ENCODE measurements at places on chromosomes 3 and 15.

DNA sequence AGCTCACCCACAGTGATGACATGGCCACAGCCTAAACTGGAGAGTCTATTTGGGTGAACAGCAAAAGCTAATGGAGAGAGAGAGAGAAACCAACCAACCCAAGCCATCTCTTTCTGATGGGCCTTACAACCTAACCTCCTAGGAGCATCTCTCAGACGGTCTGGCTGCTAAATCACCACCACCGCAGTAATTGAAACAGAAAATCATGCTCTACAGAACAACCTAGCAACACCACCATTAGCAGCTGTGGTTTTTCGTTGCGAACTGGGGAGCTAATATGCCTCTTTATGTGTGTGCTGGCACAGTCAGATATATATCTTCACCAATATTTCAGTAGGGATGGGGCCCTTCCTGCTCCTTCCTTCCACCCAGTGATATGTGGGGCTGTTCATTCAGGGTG lies 166.9 kb upstream of the PROK2 start:
- no peak for DNase-seq

DNA sequence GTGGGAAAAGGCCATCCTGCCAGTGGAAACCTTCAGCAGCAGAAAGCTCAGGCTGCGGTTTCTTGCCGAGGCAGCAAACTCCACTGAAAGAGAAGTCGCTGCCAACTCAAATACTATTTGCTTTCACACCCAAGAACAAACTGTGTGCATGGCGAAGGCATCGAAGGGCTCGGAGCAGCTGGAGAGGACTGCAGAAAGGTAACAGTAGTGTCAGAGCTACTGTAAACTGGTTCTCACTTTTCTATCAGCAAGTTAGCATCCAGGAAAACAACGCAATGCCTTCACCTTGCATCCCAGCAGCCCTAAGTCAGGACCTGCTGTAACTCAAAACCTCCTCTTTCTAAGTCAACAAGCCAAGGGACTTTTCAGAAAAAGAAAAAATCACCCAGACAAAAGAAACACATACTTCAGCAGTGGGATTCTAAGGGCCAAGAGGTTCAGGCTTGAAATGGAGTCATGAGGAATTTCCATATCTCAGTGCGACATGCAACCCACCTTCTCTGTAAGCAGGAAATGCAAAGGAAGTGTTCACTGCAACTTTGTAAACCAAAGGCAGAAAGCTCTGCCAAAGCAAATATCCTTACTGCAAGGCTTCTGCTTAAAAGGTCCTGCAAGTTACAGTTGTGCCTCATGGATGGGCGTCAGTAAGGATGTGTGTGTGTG lies 193.5 kb downstream of the FOXP1 start:
- DNase-seq = no peak

DNA sequence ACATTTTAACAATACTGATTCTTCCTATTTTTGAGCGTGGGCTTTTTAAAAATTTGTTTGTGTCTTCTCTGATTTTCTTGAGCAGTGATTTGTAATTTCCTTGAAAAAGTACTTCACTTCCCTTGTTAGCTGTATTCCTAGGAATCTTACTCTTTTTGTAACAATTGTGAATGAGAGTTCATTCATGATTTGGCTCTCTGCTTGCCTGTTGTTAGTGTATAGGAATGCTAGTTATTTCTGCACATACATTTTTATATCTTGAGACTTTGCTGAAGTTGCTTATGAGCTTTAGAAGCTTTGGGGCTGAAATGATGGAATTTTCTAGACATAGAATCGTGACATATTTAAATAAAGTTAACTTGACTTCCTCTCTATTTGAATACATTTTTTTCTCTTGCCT lies 582.8 kb upstream of the BCHE start:
- no peak for DNase-seq

DNA sequence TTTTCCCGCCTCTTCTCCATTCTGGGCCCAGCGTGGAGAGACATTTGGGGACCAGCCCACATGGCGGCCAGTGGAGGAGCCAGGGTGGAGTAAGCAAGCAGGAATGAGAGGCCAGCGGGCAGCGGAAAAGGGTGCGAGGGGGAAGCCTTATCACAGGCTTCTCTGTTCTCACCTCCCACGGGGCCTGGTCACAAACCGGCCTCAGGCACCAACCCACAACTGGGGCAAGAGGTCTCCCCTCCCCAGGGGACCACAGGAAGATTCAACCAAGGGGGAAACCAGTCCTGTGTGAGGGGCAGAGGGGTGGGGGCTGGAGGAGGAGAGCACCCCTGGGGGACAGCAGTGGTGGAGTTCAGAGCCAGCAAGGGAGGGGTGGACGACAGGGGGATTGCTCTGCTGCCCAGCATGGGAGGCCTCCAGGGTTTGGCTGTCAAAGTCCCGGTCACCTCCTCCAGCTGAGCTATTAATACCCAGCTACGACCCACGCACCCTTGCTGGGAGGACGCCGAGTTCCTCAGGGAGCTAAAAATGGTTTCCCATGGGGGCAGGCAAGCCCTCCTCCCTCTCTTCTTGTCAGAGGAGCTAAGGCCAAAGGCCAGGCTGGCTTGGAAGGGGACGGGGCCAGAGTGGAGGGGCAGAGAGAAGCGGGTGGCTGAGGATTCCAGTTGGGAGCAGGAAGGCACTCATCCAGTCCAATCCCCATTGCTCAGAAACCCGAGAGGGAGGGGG lies 23.8 kb upstream of the RPL29 start:
- no peak for DNase-seq

DNA sequence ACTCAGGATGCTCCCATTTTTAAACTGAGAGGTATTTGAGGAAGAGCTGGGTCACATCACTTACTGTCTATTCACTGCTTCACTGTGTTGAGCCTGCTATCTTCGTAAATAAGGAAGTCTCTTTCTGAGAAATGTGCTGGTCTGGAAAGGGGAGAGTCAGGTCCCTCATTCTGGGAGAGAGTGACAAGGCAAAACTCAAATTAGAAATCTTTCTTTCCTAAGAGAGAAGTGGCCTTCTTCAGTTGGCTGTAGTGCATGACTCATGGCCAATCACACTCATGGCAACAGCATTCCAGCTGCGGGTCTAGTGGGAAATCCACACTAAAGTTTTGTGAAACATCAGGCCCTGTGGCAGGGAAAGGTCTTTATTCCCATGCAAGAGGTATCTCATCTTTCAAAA lies 11.5 kb upstream of the TIMP4 start:
- no peak for DNase-seq

- DNase-seq = no peak
These were observed 13.6 kb downstream of the ARL6 start for GRCh38 chr3:97778152-97778551.

DNA sequence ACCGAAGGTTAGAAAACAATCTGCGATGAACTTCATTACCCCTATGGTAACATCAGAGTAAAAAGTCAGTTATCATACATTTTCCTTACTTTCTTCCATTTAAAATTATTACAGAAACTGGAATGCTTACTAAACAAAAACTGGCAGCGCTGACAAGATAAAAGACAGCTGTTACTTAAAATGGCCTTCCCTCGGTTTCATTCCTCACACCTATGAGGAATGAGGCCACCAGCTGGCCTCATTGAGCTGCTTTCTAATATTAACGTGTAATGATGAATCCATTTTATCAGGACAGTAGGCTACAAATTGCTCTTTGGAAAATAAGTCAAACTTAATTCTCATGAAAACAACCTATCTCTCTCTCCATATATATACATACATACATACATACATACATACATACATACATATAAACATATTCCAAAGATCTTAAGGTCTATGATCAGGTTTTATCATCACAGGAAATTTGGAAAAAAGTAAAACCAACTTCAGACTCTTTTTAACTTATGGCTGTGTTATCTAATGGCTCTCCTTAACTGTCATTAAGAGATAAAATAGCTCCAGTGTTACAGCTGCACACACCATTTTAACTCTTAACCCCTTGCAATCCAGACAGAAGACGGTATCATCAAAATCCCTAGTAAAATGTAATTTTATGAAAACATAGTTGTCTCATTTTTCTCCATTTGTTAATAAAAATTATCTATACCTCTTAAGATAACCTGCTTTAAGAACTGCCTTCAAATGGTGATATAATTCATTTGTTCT lies 5.2 kb downstream of the CCNL1 start:
- DNase-seq = no peak

DNA sequence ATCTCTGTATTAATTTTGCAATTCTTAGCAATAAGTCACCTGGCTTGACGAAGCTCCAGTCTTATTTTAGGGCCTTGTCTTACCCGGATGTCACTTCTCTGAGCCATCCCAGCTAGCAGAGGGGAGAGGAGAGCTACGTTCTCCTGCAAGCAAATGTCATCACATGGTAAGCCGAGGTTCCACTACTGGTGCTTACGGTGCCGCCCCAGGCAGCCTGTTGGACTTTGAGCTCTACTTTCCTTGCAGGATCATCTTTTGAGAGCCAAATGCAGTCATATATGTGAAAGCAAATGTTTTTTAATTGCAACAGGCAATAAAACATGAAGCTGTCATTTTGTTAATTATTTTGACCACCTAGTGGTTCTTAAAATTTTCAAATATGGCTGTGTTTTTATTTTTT lies 140.9 kb downstream of the FAM43A start:
- DNase-seq = no peak

DNA sequence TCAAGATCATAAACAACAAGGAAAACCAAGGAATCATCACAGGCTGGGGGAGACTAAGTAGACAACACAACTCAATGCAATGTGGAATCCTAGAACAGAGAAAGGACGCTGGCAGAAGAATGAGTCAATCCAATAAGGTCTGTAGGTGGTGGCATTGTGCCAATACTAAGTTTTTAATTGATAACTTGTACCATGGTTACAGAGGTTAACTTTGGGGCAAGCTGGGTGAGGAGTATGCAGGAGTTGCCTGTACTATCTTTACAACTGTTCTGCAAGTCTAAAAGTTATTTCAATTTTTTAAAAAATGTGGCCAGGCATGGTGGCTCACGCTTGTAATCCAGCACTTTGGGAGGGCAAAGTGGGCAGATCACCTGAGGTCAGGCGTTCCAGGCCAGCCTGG lies 46.2 kb downstream of the RORA start:
- no peak for DNase-seq

GRCh38 chr3:196143708-196144382 lies 62.0 kb upstream of the TFRC start:
- no peak for DNase-seq

DNA sequence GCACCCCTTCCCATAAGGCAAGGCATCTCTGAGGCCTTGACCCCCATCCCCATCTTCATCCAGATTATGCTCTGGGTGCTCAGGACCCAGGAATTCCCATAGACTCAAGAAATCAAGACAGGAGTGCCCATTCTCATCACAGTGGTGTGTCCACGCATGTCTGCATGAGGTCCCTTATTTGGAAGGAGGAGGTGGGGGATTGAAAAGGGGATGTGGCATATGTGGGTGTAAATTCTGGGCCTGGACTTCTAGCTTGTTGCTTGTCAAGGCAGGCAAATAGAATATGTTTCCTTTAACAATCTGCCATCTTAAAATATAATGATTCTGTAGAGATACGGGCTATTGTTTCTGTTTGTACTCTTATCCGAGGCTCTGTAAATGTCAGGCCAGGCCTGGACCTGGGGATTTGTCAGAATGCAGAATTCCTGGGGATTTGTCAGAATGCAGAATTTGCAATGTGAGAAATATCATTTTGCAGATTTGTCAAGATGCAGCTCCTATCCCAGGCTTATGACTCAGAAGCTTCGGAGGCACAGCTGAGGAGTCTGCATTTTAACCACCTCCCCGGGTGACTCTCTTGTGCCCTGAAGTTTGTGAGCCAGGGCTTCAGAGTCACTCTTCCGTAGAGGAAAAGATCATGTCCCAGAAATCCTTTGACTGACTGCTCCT lies 157.8 kb downstream of the SV2B start:
- DNase-seq = no peak

GRCh38 chr3:58025837-58026569 lies 17.8 kb downstream of the FLNB start:
- DNase-seq = peak; percentile 58

DNA sequence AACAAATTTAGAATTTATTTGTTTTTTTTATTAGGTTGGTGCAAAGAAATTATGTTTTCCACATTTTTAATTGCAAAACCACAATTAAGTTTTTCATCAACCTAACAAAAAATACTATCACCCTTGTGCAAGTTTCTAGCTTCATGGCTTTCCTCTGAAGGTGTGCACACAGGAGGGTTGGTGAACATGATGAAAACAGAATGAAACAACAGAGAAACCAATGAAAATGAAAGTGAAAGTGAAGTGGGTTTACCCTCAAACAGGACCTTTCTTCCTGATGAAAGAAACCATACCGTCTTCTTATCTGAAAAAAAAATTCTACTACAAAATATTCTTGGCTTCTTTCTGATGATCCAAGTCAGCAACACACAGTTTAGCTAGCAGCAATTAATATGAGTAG lies 71.9 kb upstream of the FEZF2 start:
- peak; percentile 39 for DNase-seq

DNA sequence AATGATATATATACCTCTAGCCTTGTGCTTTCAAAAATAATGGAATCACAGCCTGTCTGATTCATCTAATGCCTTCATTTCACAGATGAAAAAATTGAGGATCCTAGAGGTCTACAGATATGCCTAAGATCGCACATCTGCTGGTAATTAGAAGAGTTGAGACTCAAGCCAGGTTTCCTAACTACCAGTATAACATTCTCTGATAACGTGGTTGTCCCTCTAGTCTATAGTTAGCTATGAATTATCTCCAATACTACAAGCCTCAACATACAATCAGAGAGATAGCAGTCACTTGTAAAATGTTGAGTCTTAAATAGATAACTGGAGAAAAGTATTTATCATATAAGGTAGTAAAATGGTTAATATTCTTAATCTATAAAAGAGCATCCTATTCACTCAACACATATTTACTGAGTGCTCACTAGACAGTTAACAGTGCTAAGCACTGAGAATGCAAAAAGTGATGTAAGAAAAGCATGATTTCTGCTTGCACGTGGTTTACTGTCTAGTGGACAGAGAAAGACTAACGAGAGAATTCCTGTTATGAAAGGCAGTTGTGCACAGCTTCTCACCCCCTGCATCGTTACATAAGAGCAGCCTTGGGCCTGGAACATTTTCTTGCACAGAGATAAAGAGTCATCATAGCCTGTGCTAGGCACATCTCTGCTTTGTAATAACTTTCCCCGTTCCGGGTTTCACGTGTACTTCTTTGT lies 4.9 kb upstream of the ENTPD3 start:
- DNase-seq = no peak

GRCh38 chr15:90660195-90660998 lies 56.7 kb upstream of the BLM start:
- DNase-seq = peak; percentile 85

GRCh38 chr3:129695230-129695629 lies 88.8 kb upstream of the PLXND1 start:
- DNase-seq = no peak

All from H4 (cell line).